ENCODE measurements at places on chromosomes 1 and 21. TPM values are rescaled to one million over a fixed set of nuclear protein-coding genes. Genes with fewer than 3 reads are reported as not detected.
A peak's percentile ranks its signal among the peaks of the same experiment; 100 is the strongest.

SPATA21 gene
- total RNA-seq = not detected

C4BPA gene
- not detected for total RNA-seq

FNDC10 gene
- 3.3 TPM for total RNA-seq

B3GALT5 gene
- total RNA-seq = not detected

LRRN2 gene
- not detected for total RNA-seq

TMOD4 gene
- total RNA-seq = 1.0 TPM

PDZK1IP1 gene
- total RNA-seq = 30.6 TPM

TCHHL1 gene
- not detected for total RNA-seq

TRAF3IP3 gene
- 288 TPM for total RNA-seq

ALX3 gene
- not detected for total RNA-seq

CNIH3 gene
- 1.4 TPM for total RNA-seq

CD1D gene
- total RNA-seq = 0.99 TPM

LORICRIN gene
- total RNA-seq = not detected

RTCA gene
- total RNA-seq = 44.4 TPM

FAM167B gene
- total RNA-seq = 0.60 TPM

LAMTOR2 gene
- 19.4 TPM for total RNA-seq

OR2G6 gene
- total RNA-seq = not detected

OXCT2 gene
- total RNA-seq = 0.70 TPM

TFF2 gene
- not detected for total RNA-seq

TSACC gene
- total RNA-seq = not detected

NKAIN1 gene
- not detected for total RNA-seq

GRCh38 chr1:234114648-234115307 lies 210.3 kb downstream of the SLC35F3 start:
- no peak for DNase-seq

- DNase-seq = no peak
These were observed 1283.7 kb downstream of the MRPL39 start for GRCh38 chr21:24323536-24323935.

DNA sequence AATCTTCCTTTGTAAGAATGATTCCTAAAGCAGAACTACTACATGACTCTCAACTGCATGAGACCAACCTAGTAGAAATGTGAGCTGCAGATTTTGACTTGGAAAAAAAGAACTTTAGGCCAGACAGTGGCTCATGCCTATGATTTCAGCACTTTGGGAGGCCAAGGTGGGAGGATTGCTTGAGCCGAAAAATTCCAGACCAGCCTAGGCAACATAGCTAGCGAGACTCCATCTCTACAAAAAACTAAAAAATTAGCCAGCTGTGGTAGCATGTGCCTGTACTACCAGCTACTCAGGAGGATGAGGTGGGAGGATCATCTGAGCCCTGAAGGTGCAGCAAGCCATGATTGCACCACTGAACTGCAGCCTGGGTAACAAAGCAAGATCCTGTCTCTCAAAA lies 24.7 kb upstream of the ITLN2 start:
- DNase-seq = no peak

DNA sequence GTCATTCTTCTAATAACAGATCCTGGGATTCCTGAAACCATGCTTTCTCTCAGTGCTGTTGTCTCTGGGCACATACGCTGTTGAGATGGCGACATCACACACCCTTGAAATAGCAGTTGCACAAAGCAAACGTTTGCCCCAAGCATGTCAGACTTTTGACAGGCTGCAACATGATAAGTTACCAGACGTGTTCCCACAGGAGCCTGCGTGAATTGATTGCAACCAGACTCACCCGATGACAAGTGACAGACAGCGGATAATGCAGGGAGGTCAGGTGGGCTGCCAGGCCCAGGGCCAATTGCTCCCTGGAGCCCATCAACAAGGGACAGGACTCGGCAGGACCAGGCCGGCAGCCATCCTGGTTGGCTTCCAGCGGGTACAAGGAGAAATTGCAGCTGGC lies 310.9 kb downstream of the SIPA1L2 start:
- DNase-seq = no peak

DNA sequence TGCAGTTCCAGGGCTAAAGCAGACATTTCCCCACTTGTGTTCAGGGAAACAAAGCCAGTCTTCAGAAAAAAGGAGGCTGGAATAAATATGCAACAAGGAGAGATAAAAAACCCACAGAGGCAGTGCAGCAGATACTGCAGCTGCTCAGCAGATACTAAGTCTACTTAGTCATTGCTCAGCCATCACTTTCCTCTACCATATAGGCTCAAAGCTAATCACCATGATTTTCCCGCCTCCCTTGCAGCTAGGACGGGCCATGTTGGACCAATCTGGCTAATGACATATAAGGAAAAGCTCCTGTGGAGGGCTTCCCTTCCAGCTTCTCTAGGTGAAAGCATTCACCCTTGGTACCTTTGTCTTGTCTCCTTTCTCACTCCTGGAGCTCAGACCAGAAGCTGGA lies 10.0 kb upstream of the EFHD2 start:
- DNase-seq = no peak

DNA sequence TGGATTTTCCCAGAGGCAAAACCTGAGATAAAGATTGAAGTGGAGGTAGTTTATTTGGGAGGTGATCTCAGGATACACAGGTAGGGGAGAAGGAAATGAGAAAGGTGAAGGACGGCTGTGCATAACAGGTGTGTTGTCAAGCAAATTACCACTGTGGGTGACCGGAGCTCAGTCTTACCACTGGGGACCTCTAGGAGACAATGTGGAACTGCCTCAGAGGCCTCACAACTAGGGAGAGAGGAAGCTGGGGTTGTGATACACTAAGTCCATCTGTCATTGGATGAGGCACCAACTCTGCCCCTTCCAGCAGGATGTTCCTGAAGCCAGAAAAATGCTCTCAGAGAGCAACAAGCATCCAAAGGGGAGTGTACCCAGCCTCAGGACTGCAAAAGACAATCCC lies 32.6 kb downstream of the GRIK3 start:
- DNase-seq = no peak

GRCh38 chr21:29235714-29236197 lies 63.0 kb upstream of the BACH1 start:
- no peak for DNase-seq

GRCh38 chr1:103089221-103089620 lies 19.1 kb downstream of the COL11A1 start:
- no peak for DNase-seq

DNA sequence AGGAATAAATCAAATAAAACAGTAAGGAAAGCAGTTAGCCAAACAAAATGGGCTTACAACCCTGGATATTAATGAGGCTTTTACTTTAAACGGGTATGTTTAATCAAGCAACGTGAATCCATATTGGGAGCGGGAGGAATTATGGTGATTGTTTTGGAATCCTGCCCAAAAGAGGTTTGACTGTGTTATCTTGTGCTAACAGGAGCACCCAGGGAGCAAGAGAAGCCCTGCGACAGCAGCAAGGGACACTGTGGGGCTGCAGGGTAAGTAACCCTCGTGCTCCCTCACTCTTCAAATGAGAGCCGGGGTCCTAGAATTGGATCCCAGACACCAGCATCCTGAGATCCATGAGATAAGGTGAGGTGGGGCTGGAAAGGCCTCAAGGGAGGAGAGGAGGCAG lies 72.6 kb upstream of the PGBD5 start:
- no peak for DNase-seq

GRCh38 chr1:7667625-7668218 lies 103.4 kb upstream of the VAMP3 start:
- peak; percentile 77 for DNase-seq

GRCh38 chr1:201933840-201934430 lies 12.4 kb downstream of the LMOD1 start:
- no peak for DNase-seq

GRCh38 chr1:203509135-203509534 lies 15.2 kb downstream of the OPTC start:
- no peak for DNase-seq

DNA sequence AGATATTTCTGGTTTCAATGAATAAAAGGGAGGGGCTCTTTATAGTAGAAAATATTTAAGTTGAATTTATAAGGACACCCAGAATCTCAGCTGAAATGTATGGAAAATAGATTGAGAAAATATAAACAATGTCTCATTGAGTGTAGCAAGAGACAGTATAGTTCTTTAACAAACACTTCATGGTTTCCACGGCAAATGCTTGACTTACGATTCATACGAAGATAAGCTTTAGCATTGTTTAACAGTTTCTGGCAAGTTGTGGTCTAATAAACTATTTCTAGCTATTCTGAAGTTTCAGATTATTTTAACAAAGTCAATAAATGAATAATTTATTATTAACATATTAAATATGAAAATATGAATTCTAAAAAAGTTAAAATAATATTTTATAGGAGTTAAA lies 1419.4 kb downstream of the KCNT2 start:
- DNase-seq = no peak

GRCh38 chr1:58839846-58840835 lies 56.3 kb upstream of the JUN start:
- DNase-seq = no peak

GRCh38 chr1:162110910-162111309 lies 41.4 kb downstream of the NOS1AP start:
- no peak for DNase-seq

GRCh38 chr1:168179438-168180147 lies 831 bp downstream of the TIPRL start:
- no peak for DNase-seq

DNA sequence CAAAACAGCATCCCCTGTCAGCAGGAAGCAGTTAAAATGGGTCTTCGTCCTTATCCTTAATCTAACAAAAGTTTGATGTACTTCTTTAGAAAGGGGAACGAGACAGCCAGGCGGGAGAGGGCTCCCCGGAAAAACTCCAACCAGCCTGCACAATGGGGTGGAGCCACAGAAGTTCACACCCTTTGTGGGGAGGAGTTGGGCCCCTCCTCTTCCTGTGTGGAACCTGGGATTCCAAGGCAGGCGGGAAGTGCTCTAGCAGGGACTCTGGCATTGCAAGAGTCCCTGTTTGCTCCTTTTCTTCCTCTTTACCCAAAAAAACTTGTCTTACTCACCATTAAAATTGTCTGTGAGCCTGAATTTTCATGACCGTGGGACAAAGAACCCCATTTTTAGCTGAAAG lies 47.7 kb downstream of the FCRL5 start:
- DNase-seq = no peak

GRCh38 chr1:30888391-30888790 lies 20.2 kb downstream of the SDC3 start:
- no peak for DNase-seq

DNA sequence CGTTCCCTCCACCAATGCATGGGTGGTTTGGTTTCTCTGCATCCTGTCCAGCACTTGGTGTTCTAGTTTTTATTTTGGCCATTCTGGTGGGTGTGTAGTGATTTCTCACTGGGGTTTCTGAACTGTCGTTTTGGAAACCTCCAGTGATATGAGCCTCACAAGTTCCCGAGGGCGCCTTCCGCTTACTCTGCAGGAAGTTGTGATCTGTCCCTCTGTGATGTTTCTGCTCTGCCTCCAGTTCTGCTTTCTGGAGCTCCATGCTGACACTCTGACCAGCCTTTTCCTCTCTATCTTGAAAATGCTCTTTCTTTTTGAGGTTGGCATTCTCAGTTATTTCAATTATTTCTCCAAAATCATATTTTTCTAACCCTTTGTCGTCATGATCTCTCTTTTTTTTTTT lies 111.6 kb downstream of the PLD5 start:
- DNase-seq = no peak

DNA sequence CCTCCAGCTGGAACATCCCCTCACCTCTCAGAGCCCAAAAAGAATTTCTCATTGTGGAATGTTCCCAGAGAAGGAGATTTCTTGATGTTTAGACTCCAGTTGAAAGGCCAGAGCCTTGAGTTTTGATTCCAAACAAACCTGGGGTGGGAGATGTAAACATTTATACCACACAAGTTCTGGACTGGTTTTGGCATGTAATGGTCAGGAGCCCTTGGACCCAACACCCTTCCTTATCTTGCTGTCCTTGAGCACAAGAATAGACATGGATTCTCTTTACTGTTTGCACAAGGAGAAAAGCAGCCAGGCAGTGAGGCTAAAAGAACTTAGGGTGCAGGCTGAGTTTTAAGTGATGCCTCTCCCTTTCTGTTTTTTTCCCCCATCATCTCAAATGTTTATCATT lies 4.5 kb downstream of the RHBG start:
- no peak for DNase-seq

GRCh38 chr1:41619511-41620364 lies 135.3 kb upstream of the EDN2 start:
- DNase-seq = no peak

DNA sequence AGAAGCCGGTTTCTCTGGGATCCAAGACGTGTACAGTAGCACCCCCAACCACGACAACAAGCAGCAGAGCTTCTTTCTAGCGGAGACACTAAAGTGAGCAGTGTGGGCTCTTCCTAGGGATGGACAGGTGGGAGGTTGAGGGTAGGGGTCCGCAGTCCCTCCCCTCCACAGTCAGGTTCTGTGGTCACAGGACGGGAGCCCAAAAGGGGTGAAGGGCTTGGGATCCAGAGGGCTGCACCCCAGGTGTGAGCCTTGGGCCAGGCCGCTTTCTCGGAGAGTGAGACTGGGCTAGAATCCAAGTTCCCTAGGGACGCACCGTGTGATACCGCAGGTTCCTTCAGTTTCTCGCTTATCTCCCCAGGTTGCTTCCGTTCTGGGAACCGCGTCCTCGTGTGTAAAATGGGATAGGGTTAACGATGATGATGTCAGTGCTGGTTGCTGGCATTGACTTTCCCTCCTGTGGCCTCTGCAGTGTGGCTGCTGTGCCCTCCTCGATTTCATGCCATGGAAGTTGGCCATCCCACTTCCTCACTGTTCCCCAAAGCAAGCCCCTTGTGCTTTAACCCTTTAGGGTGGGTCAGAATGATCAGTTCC lies 17.3 kb upstream of the SELENON start:
- no peak for DNase-seq
